ENCODE measurements at places on chromosomes 2 and 18. TPM values are rescaled to one million over a fixed set of nuclear protein-coding genes. Genes with fewer than 3 reads are reported as not detected.
A peak's percentile ranks its signal among the peaks of the same experiment; 100 is the strongest.

AMER3 gene
- total RNA-seq, result not detected

RNF138 gene
- total RNA-seq, result 19.5 TPM

CASP8 gene
- total RNA-seq, result 22.5 TPM

KCNK3 gene
- 0.44 TPM for total RNA-seq

DNA sequence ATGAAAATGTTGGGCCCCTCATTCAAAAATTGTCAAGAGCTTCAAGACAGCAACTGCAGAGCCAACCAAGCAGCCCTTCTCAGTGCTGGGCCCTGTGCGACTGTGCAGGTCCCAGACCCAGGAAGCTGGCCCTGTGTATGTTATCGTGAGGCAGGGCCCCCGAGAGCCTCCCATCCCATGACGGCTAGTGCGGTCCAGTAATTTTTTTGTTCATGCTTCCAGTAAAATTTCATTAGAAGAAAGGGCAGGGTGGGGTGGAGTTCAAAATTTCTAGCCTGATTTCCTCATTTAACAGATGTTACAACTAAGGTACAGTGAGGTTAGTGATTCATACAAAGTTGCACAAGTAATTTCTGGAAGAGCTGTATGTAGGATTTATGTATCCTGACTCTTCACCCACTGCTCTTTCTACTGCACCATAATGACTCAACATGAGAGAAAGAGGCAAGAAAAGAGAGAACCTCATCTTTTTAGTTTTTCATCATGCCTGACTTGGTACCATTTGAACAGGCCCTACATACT, 105.5 kb downstream of the ZEB2 start:
- peak; percentile 99 for ATAC-seq

GRCh38 chr2:240397924-240398645, 37.4 kb upstream of the GPC1 start:
- ATAC-seq, result no peak

- ATAC-seq, result no peak
Observed at GRCh38 chr2:172996387-172996961, 79.2 kb upstream of the MAP3K20 start.

- ATAC-seq, result no peak
Observed at GRCh38 chr2:28955467-28955866, 25.6 kb upstream of the TOGARAM2 start.

DNA sequence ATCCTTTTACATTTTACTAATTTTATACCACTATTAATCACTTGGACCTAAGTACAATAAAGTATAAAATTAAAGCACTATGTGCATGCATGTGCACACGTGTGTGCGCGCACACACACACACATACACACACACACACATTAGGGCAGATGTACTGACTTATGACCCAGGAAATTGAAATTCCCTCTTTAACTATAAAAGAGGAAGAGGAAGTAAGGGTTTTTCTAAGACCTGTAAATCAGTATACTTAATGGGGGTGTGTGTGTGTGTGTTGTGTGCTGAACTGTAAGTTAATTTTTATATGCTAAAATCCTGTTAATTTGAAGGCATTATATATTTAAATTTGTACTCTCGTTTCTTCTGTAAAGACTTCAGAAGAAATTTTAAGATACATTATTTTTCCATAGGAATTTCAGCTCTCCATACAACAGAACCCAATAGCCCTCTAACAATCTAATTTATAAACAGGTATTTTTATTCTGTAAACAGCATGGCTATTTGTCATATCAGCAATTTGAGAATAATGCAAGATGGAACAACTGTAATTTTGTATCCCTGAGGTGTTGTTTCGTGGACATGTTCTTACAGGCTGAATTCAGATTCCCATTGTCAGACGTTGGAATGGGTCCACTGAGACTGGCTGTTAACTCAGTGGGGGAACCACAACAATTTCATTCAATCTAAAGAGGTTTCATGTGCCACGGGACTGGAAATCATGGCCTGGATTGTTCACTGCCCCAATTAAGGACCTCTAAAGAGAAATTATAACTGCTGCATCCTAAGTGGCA, 90.9 kb downstream of the PLA2R1 start:
- ATAC-seq, result no peak

GRCh38 chr2:172408143-172408766, 19.1 kb upstream of the ITGA6 start:
- ATAC-seq, result peak; percentile 94

DNA sequence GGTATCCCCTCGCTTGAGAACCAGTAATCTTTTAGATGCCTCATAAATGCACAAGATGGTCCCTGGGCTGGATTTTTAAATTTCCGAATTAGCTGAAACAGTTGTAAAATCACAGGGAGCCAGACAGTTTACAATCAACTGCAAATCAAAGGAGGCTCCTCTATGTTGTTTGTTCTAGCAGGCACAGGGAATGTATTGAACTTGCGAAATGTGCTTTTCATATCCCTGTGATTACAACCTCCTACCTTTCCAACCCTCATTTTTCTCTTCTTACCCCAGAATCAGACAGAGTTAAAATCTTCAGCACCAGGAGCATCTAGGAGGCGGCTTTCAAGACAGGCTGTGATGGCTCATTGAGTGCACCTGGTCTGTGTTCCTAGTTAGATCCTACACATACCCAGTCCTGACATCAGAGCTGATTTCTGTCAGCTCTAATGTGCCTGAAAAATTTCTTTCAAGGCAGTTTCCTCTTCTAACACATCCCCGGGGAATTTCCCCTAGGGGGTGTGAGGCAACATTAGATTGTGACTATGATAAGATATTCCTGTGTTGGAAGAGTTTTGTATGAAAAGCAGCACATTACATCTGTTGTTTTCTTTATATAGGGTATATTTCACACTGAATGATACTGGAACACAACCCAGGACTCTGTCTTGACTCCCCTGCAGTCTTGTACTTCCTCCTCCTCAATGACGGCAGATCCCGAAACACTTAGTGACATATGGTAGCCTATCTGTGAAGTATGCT, 17.9 kb upstream of the CAVIN2 start:
- ATAC-seq, result no peak

Measured in esophagus mucosa (tissue), 1 donor.